H7 (cell line): ENCODE measurements at places on chromosomes 6 and 20. TPM values are rescaled to one million over a fixed set of nuclear protein-coding genes. Genes with fewer than 3 reads are reported as not detected.

DNA sequence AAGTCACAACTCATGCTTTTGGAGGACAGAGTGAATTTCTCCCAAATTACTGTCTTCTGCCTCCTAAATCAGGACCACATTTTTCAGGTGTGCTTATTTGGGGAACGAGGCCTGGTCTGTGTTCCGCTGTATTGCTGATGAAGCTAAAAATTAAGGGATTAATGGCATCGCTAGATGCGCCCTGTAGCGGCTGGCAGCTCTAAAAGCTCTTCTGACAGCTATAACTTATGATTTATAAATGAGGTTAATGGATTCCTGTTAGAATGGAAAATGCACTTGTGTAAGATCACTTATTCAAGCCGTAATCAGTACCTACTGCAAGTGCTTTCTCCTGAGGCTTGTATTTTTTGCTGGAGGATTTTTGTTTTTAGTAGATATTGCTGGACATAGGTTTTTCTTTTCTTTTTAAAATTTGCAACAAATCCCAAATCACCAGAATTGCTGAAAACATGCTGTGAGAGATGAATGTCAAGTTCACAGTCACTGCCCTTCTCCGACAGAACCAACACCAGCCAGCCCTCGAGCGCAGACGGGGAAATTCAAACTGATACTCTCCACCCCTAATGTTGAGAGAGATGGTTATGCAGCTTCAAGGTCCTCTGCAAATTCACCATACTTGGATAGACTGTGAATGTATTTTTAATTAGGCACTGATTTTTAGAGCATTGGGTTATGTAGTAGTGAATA, 49.1 kb downstream of the AKAP12 start:
- no peak for DNase-seq

- DNase-seq = no peak
Measured at GRCh38 chr6:12261502-12261901, 28.7 kb upstream of the EDN1 start.

GRCh38 chr6:150128425-150128824, 14.4 kb upstream of the PPP1R14C start:
- DNase-seq = no peak

Gene ZSCAN31
- 5.6 and 5.8 TPM in 2 replicates for total RNA-seq

Gene FERMT1
- total RNA-seq = 11.0 and 14.3 TPM in 2 replicates

Gene SLC16A10
- 5.1 and 7.9 TPM in 2 replicates for total RNA-seq
